ENCODE measurements at places on chromosomes 12 and 14.

- DNase-seq: peak; percentile 31
These were observed 33.0 kb downstream of the FOXN3 start for GRCh38 chr14:89384023-89384422.

DNA sequence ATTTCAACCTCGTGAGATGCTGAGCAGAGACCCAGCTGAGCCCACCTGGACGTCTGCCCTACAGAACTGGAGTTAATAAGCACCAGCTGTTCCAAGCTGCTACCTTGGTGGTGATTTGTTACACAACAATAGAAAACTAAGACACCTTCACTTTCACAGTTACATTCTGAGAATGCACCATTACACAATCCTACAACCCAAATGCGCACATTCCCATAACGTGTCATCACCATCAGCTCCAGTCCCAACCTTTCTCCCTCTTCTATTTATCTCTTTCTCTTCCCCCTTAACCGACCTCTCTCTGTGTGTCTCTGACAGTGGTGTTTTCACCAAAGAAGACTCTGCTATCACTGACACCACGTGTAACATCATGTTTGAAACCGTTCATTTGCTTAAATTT is 91.9 kb downstream of the TMEM132D start:
- no peak for DNase-seq

GRCh38 chr12:110844551-110845338 is 2.0 kb upstream of the CCDC63 start:
- DNase-seq: no peak

GRCh38 chr12:117968151-117968789 is 520 bp downstream of the KSR2 start:
- peak; percentile 43 for DNase-seq

GRCh38 chr12:44847888-44848702 is 28.0 kb downstream of the NELL2 start:
- no peak for DNase-seq

- DNase-seq: no peak
These were observed 92.6 kb downstream of the EMP1 start for GRCh38 chr12:13288937-13289652.

DNA sequence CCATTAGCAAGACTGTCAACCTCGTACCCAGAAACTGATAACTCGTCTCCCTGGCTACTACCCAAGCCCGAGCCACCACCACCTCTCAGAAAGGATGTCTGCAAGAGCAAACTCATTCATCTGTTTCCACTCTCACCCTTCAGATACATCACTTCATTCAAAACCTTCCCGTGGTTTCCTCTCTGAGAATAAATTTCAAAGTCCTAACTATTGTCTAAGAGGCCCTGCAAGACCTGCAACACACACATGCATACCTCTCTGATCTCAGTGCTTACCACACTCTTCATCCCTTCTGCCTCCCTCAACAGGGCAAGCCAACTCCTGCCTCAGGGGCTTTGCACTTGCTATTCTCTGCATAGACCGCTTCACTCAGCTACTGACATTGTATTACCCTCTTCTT is 40.6 kb downstream of the PPP1R13B start:
- DNase-seq: no peak

GRCh38 chr14:78455896-78456435 is 285.8 kb downstream of the NRXN3 start:
- DNase-seq: no peak

GRCh38 chr12:104458694-104459367 is 2.1 kb downstream of the CHST11 start:
- no peak for DNase-seq

GRCh38 chr14:104554088-104554607 is 25.4 kb upstream of the C14orf180 start:
- DNase-seq: no peak

GRCh38 chr14:52329678-52330369 is 15.7 kb downstream of the PTGER2 start:
- no peak for DNase-seq

DNA sequence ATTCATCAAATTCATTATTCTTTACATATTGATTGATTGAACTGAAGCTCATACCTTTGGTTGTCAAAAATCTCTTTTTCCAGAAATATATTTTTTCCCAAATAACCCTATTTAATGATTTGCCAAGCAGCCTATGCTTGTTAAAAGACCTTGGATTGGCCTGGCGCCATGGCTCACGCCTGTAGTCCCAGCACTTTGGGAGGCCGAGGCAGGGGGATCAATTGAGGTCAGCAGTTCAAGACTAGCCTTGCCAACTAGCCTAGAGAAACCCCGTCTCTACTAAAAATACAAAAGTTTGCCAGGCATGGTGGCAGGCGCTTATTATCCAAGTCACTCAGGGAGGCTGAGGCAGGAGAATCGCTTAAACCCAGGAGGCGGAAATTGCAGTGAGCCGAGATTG is 165.1 kb upstream of the MGAT4C start:
- no peak for DNase-seq

DNA sequence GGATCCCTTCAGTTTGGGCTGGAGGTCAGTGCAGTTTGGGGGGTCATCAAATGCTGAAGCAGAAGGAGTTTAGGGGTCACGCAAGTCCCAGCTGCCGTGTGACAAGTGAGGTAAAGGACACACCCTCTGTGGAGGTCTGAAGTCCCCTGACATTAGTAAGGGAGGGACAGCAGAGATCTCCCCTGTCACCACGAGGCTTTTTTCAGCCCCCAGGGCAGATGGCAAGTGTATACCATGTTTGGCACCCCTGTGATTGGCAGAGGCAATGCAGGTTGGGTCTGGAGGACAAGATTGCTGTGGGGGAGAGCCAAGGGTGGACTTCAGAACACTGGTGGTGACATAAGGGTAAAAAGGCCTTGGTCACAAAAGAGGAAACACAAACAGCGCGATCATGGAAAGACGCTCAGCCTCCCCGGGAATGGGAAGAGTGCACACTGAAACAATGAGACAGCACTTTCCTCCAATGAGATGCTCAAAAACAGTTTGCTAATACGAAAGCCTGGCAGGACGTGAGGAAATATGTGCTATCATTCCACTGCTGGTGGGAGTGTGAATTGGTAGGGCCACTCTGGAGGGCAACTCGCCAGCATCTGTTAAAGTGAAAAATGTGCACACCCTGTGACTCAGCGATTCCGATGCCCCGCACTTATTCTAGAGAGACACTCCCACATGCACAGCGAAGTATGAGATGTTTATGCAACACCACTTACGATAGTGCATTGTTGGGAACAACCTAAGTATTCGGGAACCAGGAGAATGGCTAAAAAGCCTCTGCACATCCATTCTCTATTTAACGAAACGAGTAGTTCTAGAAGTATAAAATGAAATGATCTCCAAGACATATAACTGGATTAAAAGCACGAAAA is 14.4 kb upstream of the CD27 start:
- DNase-seq: no peak

DNA sequence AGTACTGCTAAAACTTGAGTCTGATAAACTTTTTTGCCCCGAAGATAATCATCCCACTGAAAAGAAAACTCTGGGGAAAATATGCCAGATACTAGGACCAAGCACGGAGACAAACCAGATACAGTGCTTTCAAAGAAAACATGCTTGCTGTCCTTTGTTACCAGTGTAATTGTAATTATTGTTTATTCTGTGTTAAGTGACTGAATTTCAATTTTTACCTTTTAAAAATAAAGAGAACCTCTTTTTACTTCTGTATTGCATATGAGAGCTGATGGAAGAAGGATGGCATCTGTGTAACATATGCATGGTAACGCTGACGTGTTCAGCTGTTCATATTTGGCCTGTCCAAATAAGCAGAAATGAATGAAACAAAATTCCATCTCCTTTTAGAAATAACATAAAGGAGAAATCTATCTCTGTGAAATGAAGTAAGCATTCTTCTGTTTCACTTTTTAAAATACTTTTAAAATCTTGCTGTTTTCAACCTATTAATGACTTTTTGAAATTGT is 22.5 kb downstream of the SLC35E3 start:
- DNase-seq: no peak

GRCh38 chr12:96623656-96624217 is 134.4 kb downstream of the CFAP54 start:
- DNase-seq: no peak

DNA sequence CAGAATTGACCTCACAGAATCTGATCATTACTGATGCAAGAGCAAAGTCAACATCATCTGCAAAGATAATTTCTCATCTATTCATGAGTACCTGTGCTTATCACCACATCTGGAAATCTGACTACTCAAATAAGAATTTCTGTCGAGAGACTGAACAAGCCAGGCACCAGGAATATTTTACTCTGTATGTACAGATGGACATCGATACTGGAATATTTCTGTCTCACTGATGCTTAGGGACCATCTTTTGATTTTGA is 105.2 kb downstream of the BICD1 start:
- no peak for DNase-seq

DNA sequence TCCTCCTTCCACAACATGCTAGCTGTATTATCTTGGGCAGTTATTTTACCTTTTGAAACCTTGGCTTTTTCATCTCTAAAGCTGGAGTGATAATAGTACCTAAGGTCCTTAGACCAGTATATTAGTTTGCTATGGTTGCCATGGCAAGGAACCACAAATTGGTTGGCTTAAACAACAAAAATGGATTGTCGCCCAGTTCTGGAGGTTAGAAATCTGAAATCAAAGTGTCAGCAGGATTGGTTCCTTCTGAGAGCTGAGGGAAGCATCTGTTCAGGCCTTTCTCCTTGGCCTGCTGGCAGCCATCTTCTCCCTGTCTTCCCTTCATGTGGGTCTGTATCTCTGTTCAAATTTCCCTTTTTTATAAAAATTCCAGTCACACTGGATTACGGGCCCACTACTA is 55.5 kb upstream of the SLC35F4 start:
- no peak for DNase-seq

DNA sequence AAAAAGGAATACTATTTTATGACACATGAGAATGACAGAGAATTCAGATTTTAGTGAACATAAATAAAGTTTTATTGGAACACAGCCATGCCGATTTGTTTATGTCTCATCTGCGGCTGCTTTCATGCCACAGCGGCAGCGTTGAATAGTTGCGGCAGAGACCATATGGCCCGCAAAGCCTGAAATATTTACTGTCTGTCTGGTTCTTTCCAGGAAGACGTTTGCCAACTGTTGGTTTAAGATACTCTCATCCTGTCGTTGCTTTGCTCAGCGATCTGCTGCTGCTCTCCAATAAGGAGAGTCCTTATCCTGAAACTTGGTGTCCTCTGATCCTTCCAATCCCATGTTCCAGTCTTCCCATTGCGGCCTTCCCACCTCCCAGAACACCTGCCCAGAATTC is 89.9 kb downstream of the SLC24A4 start:
- DNase-seq: no peak

DNA sequence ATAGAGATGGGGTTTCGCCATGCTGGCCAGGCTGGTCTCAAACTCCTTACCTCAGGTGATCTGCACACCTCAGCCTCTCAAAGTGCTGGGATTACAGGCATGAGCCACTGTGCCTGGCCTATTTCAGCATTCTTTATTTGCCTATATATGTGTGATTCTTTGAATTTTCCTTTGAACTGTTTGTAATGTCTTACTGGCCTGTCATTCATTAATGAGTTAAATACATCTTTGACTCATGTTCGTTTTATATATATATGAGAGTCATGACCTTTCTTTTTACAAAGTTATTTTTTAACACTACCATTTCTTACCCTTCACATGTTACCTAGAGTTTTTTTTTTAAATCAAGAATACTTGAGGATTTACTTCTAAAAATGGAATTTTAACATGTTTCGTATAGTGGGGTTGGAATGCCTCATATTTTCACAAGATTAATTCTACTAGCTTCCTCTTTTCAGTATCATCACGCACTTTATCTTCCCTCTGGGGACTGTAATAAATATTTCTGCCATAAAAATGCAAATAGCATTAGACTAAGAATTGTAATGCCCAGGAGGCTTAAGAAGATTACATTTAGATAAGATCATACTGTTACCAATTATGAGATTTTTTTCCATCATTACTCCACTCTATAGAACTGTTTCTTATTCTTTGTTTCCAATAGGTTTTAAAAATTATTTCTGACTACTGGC is 66.7 kb downstream of the NTN4 start:
- no peak for DNase-seq

DNA sequence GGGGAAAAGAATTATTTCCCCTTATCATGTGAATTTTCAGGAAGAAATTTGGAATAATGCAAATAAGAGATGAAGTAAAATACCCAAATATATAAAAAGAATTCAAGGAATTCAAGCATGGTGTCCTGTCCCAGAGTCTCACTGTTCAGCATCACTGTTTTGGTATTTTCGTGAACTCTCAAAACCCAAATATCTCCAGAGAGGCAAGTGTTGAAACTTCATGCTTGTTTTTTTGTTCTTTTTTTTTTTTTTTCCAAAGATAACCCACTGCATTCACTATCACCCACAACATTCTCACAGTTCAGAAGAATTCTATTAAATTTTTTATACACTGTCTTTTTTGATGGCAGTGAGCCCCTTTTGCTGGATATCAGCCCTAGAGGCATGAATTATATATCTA is 354.9 kb downstream of the DIO2 start:
- DNase-seq: no peak

DNA sequence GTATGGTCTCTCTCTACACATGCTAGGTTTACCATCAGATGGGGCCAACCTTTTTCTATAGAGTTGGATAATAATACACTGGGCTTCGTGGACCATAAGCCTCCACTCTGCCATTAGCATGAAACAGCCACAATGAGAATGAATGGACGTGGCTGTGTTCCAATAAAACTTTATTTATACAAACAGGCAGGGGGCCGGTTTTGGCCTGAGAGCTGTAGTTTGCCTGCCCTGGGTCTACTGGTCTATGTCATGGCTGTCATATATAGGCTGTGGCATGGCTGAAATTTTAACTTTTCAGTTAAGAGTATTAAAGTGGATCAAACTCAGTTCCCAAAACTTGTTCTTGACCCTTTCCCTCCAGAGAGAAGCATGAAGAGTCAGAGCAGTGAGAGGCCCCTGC is 120.3 kb upstream of the MYL2 start:
- DNase-seq: no peak

GRCh38 chr12:125744201-125744600 is 679.0 kb downstream of the AACS start:
- no peak for DNase-seq

DNA sequence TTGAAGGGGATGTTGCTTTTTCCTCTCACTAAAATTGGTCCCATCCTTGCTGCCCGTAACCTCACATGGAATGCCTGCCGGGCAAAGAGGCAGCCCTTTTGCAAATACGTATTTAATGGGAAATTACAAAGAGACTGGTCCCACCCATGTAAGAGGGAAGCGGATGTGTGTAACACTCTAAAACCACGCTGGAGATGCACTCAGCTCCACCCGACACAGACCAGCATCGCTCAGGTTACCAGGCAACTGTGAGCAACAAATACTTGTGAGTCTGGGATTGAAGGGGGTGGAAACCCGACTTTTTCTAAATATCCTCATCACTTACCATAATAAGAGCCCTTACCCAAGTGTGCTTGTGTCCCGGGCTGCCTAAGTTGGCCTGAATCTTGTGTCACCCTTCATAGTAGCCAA is 47.7 kb downstream of the ELK3 start:
- DNase-seq: no peak

- DNase-seq: no peak
These were observed 776.0 kb downstream of the GALC start for GRCh38 chr14:87217023-87217422.

GRCh38 chr12:15525441-15525840 is 203.1 kb downstream of the PTPRO start:
- DNase-seq: no peak

- DNase-seq: peak; percentile 66
These were observed 44.1 kb downstream of the VWF start for GRCh38 chr12:6080149-6081045.

GRCh38 chr12:122094735-122095631 is 16.4 kb downstream of the MLXIP start:
- DNase-seq: no peak

GRCh38 chr14:32939254-32940065 is 781 bp downstream of the NPAS3 start:
- DNase-seq: peak; percentile 14
